ENCODE measurements at places on chromosomes 5 and 9.

GRCh38 chr9:79980432-79980831 lies 408.7 kb downstream of the TLE4 start:
- no peak for DNase-seq

DNA sequence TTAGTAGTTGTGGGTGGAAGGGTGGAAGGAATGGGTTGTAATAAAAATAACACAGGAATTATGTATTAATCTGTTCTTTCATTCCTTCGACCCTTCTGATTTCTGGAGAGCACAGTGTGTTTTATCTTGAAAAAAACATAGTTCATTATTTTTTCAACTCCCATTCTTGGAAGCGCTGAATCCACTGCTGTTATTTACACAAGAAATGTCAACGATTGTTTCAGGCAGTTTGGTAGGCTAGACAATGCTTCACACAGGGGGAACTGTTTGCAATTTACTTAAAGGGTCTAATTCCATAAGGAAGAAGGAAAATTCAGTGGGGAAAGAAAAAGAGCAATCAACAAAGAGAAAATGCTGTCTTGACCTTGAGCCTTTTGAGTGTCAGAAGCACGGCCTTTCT lies 142.9 kb downstream of the TLE1 start:
- no peak for DNase-seq

GRCh38 chr5:155655569-155655968 lies 642.0 kb downstream of the KIF4B start:
- DNase-seq, result no peak

DNA sequence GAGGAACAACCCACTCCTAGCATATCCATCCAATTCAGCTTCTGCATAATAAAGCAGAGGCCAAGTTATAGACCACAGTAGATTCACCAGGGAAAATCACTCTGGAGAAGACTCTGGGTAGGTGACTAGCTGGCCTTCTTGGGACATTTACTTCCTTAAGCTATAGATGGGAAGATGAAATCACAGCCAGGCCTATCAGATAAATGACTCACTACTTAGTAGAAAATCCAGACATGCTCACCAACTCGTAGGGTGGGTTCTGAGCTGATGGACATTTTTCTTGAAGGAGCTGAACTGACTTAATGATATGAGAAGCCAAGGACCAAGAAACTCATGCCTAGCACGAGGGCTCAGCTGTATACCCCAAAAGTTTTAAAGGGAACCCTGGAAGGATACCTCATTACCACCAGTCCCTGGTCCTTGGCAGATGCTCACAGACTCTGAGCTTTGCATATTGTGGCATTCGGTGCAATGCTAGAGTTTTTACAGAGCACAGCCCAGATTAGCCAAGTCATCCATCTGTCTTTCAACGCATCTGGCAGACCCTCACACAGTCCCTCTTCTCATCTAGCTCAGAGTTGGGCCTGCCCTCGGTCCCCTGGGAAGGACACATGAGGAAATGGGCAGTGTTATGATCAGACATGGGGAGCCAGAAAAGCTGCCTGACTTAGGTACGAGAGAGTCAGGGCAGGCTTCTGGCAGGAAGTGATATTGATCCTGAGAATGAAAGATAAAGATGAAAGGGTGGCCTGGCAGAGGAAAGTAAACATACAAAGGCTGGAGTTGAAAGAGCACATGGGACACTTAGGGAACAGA lies 15.0 kb downstream of the ACSL6 start:
- DNase-seq, result no peak

DNA sequence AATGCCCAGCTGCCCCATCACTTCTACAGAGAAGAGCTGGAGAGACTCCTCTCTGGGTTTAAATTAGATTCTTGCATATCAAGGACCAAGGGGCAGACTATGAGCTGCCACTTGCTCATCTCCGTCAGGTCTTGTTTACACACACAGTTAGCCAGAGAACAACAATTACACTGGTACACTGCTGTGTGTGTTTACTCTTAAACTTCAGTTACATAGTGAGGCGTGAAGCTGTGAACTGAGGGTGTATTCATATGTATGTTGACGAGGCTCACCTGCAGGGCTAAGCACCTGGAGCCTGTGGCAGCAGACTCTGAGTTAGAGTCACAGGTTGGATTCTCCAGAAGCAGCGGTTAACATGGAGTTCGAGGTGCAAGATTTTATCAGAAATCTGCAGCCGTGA lies 155.4 kb upstream of the ANKH start:
- DNase-seq, result no peak

- DNase-seq, result no peak
Measured at GRCh38 chr5:141649056-141649688, 2.0 kb downstream of the FCHSD1 start.

DNA sequence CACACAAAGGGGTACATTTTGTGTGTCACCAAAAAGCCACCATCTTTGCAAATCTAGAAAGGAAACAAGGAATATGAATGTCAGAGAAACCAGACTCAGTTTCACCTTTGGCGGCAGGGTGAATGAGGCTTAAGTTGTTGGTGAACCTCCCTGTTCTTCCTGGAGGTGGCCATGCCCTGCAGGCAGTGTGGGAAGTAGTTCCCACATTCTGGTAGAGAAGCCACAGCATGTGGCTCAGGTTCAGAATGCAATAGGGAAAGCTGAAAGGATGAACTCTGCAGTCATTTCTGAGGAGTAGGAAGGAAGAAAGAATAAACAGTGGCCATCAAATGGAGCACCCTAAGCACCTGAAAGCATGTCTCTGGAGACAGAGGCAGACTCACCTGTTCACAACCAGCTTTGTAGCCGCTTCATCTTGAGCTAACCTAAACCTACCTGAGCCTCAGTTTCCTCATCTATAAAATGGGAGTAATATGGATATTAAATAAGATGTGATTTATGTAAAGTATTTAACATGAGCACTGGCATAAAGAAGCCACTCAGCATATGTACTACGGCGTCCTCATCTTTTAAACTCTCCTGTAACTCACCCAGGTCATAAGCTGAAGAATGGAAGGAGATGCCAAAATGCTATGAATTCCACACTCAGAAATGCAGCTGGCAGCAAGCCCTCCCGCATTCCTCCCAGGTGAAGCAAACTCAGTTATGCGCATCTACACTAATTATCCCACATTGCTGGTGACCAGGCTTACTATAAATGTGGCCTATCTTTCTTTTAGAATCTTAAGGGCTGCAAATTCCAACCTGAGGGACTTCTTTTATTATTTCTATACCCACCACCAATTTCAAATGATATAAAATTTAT lies 86.0 kb downstream of the ZNF608 start:
- peak; percentile 84 for DNase-seq

GRCh38 chr5:43772458-43772763 lies 169.4 kb downstream of the NNT start:
- no peak for DNase-seq

DNA sequence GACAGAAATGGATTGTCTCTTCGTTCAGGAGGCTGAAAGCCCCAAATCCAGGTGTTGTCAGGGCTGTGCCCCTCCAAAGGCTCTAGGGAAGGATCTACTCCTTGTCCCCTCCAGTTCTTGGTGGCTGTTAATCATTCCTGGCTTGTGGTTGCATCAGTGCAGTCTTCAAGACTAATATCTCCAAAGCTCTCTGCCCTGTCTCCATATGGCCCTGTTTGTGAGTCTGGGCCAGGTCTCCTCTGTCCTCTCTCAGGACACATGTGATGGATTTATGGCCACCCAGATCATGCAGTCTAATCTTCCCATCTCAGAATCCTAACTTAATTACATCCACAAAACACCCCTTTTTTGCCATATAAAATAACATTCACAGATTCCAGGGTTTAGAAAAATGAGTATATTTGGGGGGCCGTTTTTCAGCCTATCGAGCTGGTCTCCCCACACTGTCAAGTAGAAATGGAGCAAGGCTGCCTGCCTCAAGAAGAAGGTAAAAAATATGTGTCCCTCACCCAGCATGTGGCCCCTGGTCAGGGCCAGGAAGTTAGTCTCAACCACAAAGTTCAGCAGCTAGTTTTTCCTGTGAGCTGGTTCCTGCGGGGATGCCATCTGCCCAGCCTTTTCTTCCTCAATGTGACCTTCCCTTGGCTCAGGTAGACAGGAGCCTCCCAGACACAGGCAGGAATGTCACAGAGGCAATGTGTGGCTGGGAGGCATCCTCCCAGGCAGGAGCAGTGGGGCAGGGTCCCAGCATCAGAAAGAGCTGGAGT lies 509.4 kb downstream of the IRX1 start:
- DNase-seq, result no peak

GRCh38 chr9:21470126-21470525 lies 12.0 kb downstream of the IFNE start:
- DNase-seq, result no peak

GRCh38 chr5:60436518-60436917 lies 263.4 kb downstream of the DEPDC1B start:
- DNase-seq, result no peak

GRCh38 chr5:136311999-136312398 lies 53.3 kb downstream of the TRPC7 start:
- DNase-seq, result no peak

DNA sequence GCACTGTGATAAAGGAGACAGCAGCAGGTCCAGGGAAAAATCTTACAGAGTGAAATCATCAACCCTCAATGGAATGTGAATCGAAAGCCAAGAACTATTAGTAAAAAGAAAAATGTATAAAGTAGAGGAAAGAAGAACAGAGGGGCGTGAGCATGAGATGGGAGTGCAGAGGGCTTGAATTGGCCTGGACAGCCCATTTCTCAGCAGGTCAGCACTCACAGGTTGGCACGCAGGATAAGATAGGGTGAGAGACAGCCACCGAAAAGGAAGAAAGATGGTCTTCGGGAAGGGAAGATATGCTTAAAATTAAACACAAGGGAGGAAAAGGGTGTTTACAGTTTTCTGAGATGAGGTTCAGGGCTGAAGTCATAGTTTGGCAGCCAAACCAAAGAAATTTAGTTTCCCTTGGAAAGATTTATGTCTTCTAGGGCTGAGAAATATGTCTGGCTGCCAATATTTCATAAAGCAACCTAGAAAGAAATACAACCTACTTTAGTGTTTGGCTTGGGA lies 524.7 kb downstream of the SPATA31D1 start:
- DNase-seq, result no peak

DNA sequence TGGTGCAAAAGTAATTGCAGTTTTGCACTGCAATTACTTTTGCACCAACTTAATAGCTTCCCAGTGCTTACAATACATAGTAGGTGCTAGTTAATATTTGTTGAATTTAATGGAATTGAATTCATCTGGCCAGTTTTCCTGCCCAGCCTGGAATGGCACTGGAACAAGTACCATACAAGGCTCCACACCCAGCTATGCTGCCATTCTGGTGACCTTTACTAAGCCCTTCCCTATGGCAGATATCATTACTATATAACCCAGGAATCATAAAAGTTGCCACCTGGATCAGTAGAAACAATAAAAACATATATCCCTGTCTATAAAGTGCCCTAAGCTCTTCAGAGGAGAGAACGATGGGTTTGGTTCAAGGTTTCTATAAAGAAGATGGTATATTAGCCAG lies 22.4 kb upstream of the TRIM36 start:
- DNase-seq, result no peak

- DNase-seq, result peak; percentile 38
Measured at GRCh38 chr9:108272349-108272899, 583.4 kb downstream of the ACTL7B start.

- no peak for DNase-seq
Measured at GRCh38 chr5:50886657-50887345, 220.4 kb downstream of the PARP8 start.

DNA sequence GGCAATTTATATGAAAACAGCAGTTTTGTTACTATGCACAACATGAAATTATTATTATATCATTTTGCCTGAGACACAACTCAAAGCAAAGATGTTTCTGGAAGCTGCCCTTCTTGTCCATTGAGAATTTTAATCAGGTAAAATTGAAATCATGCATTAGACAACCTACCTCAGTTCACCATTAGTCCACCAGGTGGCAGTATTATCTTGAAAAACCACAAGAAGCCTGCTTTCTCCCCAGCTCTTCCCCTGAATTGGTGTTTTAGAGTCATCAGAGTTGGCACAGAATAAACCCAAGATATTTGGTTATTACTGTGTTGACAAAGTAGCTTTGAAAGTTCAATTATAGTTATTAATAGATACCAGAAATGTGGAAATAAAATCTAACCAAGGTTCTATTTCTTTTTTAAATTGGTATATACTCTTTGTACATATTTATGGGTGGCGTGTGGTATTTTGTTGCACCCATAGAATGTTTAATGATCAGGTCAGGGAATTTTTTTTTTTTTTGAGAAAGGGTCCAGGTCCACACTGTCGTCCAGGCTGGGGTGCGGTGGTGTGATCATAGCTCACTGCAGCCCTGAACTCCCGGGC lies 25.7 kb downstream of the UTP15 start:
- DNase-seq, result peak; percentile 94

- DNase-seq, result no peak
Measured at GRCh38 chr5:143251190-143251589, 152.3 kb downstream of the NR3C1 start.
